ENCODE measurements at places on chromosomes 3 and 15. TPM values are rescaled to one million over a fixed set of nuclear protein-coding genes. Genes with fewer than 3 reads are reported as not detected.

Gene TRIM42
- polyA plus RNA-seq = not detected

Gene TRPM1
- 0.03 TPM for polyA plus RNA-seq

Gene NPRL2
- polyA plus RNA-seq = 26.4 TPM

Gene NDN
- 92.3 TPM for polyA plus RNA-seq

Gene ARNT2
- polyA plus RNA-seq = 31.8 TPM

Gene DLEC1
- polyA plus RNA-seq = 10.5 TPM

Gene CHRM5
- polyA plus RNA-seq = 0.61 TPM

Gene CHRNA5
- polyA plus RNA-seq = 1.5 TPM

Gene UBE2E2
- polyA plus RNA-seq = 55.6 TPM

Gene ECT2
- 24.8 TPM for polyA plus RNA-seq

Gene LRRC31
- polyA plus RNA-seq = not detected

Gene TMEM207
- polyA plus RNA-seq = 0.14 TPM

Gene SAMMSON
- 0.14 TPM for polyA plus RNA-seq

Gene SOX14
- not detected for polyA plus RNA-seq

Gene GPR87
- polyA plus RNA-seq = not detected

Gene GABRB3
- 1.3 TPM for polyA plus RNA-seq

Gene TEX55
- not detected for polyA plus RNA-seq

Gene DTWD1
- polyA plus RNA-seq = 45.5 TPM

Gene EXD1
- polyA plus RNA-seq = not detected

Gene SLC33A1
- 35.6 TPM for polyA plus RNA-seq

Gene CPNE9
- polyA plus RNA-seq = 0.27 TPM

Gene GRK7
- 0.14 TPM for polyA plus RNA-seq

Gene MME
- polyA plus RNA-seq = 16.6 TPM

Gene CD276
- polyA plus RNA-seq = 163 TPM

Gene NR1I2
- 0.46 TPM for polyA plus RNA-seq

Gene TTLL13
- polyA plus RNA-seq = 0.13 TPM

Gene MTHFS
- polyA plus RNA-seq = 20.6 TPM

Gene SPINK8
- not detected for polyA plus RNA-seq

Gene TICRR
- 11.0 TPM for polyA plus RNA-seq

Gene SNX1
- 121 TPM for polyA plus RNA-seq

Gene CPN2
- not detected for polyA plus RNA-seq

Gene TIMP4
- 0.13 TPM for polyA plus RNA-seq

Gene GABRR3
- not detected for polyA plus RNA-seq

Gene GOLGA6A
- 0.50 TPM for polyA plus RNA-seq

Gene SNTN
- polyA plus RNA-seq = 13.9 TPM

Gene TMEM108
- polyA plus RNA-seq = 41.3 TPM

Gene COL7A1
- polyA plus RNA-seq = 9.1 TPM

Gene PPIB
- 536 TPM for polyA plus RNA-seq

Gene MAPK6
- polyA plus RNA-seq = 25.7 TPM

Gene LRRIQ4
- 0.17 TPM for polyA plus RNA-seq

Gene DUOXA2
- polyA plus RNA-seq = 0.18 TPM

Gene CD96
- 0.53 TPM for polyA plus RNA-seq

Gene ADIPOQ
- polyA plus RNA-seq = not detected

Gene UROC1
- polyA plus RNA-seq = 0.21 TPM

Gene SHC4
- 1.1 TPM for polyA plus RNA-seq
